ENCODE measurements at places on chromosomes 3 and 15.
A peak's percentile ranks its signal among the peaks of the same experiment; 100 is the strongest.

GRCh38 chr3:3610581-3611298 is 188.5 kb upstream of the LRRN1 start:
- DNase-seq = no peak

DNA sequence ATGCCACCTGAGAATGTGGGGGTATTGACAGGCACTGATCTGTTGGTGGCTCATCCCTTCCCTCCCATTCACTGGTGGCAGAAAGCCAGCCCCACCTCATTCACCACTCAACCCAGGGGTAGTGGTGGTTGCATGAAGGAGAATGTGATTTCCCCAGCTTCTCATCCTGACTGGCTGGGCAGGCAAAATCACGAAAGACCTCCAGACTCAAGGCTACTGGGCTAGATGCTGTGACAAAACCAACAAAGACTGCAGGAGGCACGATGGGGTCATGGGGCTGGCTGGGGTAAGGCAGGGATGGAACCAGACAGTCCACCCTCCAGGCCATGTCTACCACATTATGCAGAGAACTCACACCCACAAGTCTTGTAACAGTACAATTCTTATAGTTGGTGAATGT is 33.9 kb downstream of the FSTL1 start:
- no peak for DNase-seq

DNA sequence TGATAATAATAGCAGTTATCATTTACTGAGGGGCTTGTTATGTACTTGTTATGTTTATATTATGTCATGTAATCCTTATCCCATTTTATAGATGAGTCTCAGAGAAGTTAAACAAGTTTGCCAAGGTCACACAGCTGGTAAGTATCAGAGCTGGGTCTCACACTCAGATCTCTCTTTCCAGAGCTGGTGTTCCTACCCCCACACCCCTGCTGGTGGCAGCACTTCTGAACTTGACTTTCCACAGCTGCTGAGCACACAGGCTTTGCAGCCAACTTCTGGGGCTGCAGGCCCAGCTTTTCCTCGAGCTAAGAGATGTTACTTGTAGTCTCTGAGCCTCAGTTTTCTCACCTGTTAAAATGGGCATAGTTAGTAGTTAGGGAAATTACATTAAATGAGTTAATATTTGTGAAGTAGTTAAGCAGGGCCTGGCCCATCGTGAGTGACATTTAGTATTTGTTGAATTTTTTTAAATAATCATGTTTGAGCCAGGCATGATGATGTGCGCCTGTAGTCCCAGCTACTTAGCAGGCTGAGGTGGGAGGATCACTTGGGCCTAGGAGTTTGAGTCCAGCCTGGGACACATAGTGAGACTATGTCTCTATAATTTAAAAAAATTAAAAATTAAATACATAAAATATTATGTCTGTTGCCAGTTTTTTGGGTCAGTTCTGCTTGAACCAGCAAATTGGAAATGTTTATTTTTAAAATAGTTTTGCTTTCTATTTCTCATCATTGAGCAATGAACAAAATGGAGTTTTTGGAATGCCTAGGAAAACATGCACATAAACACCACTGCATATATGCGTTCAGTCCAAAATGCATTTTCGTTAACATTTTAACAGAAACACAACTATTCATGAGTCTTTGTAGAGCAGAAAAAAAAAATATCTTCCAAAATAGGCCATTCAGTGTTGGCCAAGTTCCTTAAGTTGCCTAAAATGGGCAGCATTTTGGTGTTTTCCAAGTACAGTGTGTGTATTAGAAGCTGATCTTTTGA is 87.3 kb downstream of the SMAD6 start:
- DNase-seq = no peak

- DNase-seq = peak; percentile 89
Measured at GRCh38 chr3:196739671-196740480, at the start of gene PAK2. PAK2 (plus strand) TSS chr3:196739857; CDS start chr3:196782647, 42,790 bp downstream.

- DNase-seq = no peak
Measured at GRCh38 chr3:178056868-178057267, 479.4 kb upstream of the KCNMB2 start.

DNA sequence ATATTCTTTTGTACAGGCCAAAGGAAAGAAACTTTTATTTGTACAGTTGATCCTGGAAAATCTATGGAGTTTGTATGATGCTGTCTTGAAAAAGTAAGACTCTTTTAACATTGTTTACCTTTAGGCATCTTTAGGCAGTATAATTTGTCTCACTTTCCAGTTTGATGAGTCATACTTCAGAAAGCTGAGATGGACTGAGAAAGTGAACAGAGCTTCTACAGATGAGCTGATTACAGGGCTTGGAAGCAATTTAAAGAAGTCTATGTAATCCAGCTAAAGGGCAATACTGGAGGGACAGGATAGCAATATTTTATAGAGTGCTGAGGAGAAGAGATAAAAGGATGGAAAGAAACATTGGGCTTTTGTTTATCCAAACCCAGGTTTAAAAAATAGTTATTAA is 123.5 kb upstream of the GOLGA6L4 start:
- no peak for DNase-seq

DNA sequence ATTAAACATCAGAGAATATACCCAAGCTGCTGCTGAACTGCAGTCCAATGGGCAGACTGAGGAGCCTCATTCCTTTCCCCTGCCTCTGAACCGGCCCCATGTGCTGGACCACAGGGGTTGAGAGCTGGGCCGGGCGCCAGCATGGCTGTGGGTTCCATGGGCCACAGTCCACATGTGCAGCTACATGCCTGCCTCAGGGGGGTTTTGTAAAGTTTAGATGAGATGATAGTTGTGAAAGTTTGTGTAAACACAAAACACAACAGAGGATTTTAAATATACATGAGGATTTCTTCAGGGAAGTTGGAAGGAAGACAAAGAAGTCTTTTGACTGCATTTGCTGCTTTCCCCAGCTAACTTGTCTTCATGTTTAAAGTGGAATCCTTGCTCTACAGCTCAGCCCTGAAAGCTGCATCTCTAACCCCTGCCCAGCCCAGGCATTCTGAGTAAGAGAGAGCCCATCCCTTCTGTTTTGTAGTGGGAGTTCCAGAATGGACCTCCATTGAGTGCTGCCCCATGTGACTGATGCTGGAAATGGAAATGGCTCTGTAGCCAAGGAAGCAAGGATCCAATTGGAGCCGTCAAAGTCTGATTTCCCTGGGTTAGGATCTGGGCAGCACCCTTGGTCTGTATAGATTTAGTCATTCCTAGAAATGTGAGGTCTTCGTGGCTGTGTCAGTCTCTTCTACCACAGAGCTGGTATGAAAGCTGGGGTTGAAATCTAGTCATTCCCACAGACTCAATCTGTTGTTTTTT is 17.5 kb downstream of the SLC12A8 start:
- DNase-seq = no peak

- DNase-seq = no peak
Measured at GRCh38 chr3:140974900-140975299, 33.3 kb downstream of the SLC25A36 start.

- no peak for DNase-seq
Measured at GRCh38 chr3:38907426-38907825, 91.4 kb upstream of the SCN10A start.
